Stimulated activated CD4-positive, alpha-beta T cell treated with anti-CD3 and anti-CD28 coated beads, Interleukin-1b, Interleukin-23, amount 100 ng/mL, for 48 hours (primary cell): ENCODE measurements at places on chromosomes 7 and 10.
A peak's percentile ranks its signal among the peaks of the same experiment; 100 is the strongest.

- DNase-seq: no peak
Measured at GRCh38 chr10:29826801-29827450, 192.2 kb upstream of the SVIL start.

- DNase-seq: no peak
Measured at GRCh38 chr7:37643876-37644275, 39.7 kb upstream of the GPR141 start.

- no peak for DNase-seq
Measured at GRCh38 chr7:27140126-27140857, 3.2 kb downstream of the HOXA5 start.

DNA sequence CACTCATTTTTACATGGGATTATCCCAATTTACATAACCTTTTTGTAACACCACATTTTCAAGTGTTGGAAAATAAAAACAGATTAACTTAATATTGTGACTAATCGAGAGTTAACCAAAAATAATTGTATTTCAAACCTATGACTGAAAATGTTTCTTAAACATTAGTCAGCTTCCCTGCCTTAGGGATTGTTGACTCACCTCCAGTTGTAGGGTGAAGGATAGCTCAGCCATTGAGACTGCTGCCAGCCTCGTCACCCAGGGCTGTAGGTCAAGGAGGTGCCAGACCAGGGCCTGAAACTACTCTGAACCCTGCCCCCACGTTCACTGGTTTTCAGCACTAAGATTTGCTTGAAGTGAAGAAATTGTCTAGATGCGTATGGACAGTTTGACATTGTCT lies 351.2 kb downstream of the GFRA1 start:
- no peak for DNase-seq

DNA sequence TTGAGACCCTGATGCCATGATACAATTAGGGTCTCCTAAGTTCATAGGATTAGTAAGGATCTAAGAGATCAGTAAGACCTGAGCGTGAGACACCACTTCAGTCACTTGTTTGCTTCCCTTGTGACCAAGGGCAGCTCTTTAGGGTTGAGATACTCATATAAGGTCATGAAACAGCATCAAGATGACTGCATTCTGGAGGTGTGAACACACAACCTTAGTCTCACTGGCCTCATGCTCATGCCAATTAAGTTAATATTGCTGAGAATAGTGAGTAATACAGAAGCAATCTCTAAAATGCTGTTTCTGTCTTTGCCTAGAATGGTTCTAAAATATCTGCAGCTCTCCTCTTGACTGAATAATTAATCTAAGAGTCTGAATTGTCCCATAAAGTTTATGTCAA lies 39.6 kb upstream of the KLHL7 start:
- no peak for DNase-seq

DNA sequence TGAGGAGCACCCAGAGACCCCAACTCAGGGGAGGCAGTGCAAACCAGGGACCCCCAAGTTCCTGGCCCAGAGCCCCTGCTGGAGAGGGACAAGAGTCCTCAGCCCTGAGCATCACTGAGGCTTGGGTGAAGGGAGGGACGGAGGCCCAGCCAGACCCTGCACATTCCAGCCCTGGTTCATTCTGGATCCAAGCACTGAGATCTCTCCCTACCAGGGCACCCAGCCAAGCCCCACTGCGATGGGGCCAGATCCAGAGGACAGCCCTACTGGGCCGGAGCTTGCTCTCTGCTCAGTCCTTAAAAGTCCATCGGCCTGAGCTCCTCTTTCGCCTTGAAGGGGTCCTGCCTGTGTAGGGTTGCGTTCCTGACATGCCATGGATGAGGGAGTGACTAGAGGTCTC lies 40.5 kb upstream of the RABGEF1 start:
- DNase-seq: no peak

GRCh38 chr7:44377681-44378421 lies 52.5 kb upstream of the CAMK2B start:
- no peak for DNase-seq

- DNase-seq: no peak
Measured at GRCh38 chr10:78456649-78457400, 423.2 kb downstream of the RPS24 start.

GRCh38 chr7:128962899-128963298 lies 25.2 kb downstream of the IRF5 start:
- DNase-seq: no peak

DNA sequence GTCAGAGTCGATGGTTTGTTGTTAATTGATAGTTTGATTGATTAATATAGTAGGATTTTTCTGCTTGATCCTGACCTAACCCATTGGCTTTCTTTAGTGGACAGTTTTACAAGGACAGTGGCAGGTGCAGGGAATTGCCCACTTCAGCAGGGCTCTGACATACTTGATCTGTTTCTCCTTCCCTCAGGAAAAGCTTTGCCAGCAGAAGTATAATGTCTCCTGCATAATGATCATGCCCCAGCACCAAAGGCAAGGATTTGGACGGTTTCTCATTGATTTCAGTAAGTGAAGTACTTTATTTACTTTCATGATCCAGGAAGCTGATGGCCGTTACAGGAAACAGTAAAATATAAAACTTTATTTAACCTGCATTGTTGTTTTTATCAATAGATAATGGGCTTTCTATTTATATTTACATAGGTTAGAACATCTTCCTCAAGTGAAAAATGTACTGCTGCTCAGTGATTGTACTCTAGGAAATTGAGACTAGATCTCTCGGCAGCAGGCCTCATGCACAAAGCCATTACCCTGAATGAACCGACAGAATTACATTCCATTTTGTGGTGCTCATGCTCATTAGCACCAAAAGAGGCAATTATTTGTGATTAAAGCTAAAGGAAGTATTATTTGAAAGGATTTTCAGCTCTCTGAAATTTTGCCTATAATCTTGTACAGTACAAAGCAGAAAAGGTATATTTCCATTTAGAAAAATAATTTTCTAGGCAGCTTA lies 122.5 kb upstream of the SAMD8 start:
- no peak for DNase-seq

DNA sequence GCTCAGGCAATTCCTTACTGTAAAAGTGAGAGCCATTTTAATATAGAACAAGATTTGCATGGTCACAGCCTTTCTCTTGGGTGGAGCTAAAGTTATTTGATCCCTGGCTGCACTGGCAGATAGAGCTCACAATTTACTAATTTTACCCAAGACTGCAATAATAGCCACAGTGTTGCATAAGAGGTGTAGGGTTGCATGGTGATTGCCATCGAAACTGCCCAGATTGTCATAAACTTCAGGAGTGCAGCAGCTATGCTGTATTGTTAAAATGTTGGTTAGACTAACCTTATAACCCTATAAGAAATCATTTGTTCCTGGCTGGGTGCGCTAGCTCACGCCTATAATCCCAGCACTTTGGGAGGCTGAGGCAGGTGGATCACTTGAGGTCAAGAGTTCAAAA lies 50.0 kb downstream of the VCL start:
- DNase-seq: no peak

GRCh38 chr10:132446661-132447445 lies 49.9 kb downstream of the PWWP2B start:
- peak; percentile 87 for DNase-seq

DNA sequence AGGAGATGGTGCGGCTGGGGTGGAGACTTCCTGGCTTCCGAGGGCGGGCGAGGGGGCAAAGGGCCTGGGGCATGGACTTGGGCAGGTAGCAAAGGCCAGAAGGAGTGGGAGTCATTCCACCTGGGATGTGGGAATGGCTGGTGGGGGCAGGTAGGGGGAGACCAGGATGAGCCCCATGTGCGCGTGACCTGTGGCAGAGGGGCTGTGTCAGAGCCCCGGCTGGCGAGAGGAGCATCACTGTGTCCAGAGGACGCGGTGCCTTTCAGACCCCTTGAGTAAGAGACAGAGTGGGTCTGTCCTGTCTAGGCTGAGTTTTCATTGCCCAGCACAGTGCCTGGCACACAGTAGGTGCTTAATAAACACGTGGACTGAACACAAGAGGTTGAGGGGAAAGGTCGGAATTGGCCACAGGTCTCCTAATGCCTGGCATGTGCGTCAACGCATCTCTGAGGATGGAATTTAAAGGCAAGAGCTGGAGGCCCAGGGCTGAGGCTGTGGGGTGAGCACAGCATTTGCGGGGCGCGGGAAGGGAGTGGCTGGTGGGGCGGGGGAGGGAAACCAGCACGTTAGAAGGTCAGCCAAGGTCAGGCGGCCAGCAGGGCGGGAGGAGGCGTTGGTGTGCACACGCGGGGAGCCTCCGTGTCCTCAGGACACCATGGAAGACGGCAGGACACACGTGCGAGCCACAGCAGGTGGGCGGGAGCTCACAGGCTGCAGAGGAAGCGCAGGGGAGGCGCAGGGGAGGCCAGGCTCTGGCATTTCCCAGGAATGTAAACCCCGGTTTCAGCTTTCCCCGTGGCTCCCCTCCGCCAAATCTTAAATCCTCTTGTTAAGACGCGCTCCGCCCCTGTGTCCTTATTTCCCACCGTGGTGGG lies 51.8 kb downstream of the CUX1 start:
- DNase-seq: no peak

DNA sequence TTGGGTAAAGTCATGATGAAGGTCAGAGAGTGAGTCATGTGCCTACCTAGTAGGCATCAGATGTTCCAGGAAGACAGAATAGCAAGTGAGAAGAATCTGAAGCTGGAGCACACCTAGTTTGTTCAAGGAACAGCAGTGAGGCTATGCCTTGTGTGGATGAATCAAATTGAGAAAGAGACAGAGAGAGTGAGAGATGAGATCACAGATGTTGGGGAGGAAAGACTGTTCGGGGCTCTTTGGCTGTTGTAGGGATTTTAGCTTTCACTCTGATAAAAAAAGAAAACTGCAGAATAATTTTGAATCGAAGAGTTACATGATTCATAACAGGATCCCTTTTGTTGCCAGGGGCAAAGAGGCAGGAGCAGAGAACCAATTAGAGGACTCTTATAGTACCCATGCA lies 6.3 kb downstream of the LIPF start:
- DNase-seq: peak; percentile 22

DNA sequence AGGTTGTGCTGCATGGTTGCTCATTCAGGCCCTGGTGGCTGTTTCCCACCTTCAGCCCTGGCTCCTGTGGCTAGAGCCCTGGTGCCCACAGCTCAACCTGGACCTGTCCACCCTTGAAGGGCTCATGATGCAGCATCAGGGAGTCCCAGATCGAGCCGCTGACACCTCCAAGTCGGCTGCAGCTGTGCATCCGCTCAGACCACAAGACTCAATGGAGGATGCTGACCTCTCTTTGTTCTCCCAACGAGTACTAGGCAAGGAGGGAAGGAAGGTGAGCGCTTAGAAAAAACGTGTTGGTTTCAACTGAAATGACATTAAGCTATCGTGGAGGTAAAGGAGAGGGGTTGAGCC lies 9.5 kb upstream of the C10orf95 start:
- DNase-seq: no peak

DNA sequence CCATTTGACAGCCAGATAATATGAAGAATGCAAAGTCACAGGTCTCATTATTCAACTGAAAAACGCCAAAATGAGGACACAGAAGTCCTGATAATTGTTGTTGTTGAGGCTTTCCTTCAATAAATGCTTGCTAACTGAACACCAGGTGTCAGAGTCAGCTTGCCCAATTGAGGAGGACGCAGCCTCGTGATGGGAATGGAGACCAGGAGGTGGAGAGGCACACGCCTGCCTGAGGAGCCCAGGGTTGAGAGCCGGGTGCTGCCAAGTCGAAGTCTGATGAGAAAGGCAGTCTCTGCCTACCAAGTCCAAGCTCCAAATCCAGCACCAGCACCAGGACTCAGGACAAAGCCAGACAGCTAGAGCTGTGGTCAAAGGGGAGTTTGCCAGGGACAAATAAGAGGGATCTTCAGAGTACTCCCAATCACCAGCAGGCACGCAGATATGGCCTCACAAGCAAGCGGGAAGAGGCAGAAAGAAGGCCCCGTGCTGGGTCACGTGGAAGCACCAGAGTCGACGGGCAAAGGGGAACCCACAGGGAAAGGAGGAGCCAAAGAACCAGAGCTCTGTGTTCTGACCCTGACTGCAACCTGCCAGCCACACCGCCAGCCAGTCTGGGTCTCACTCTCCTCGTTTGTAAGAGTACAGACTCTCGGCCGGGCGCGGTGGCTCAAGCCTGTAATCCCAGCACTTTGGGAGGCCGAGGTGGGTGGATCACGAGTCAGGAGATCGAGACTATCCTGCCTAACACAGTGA lies 47.6 kb downstream of the VOPP1 start:
- no peak for DNase-seq

DNA sequence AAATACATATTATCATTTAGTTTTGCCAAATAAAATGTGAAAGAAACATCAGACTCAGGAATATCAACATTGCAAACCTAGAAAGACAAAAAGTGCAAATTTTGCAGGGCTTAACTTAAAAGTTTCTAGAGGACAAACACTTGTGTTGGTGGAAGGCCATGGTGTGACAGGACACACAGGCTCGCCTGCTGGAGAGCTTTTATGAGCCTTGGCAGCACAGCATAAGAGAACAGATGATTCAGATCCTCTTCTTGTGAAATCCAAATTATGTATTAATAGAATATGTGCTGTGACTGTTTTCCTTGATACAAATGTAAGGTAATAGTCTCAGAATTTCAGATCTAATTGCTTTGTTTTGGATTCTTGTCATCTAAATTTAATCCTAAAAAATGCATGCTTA lies 72.9 kb upstream of the ABCB5 start:
- no peak for DNase-seq

DNA sequence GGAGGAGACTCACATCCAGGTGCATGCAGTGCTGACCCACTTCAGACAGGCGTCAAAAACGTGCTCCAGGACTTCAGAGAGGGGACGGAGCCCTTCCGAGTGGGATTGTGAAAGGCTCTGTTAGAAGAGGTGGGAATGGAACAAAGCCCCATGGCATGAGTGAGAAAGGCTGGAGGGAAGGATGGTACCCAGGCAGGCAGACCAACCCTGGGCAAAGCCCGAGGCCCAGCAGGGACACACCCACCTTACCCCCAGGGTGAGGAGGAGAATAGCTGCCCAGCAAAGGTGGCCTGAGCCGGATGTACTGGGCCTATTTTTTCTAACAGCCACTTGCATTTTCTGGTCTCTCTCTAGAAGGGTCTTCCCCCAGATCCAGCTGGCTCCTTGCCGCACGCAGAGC lies 14.8 kb downstream of the CHAT start:
- DNase-seq: no peak

DNA sequence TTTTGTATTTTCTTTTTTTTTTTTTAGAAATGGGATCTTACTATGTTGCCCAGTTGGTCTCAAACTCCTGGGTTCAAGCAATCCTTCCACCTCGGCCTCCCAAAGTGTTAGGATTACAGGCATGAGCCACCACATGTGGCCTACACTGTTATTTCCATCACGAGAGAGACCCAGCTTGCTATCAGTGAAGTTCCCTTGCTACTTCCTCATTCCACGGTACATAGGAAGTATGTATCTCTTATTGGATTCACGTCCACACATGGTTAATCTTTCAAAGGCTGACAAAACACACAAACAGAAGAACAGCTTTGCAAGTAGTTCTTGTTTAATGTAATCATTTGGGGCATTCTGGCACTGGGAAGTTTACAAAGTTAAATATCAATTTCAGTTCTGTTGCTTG lies 50.9 kb downstream of the DCLRE1A start:
- DNase-seq: no peak

DNA sequence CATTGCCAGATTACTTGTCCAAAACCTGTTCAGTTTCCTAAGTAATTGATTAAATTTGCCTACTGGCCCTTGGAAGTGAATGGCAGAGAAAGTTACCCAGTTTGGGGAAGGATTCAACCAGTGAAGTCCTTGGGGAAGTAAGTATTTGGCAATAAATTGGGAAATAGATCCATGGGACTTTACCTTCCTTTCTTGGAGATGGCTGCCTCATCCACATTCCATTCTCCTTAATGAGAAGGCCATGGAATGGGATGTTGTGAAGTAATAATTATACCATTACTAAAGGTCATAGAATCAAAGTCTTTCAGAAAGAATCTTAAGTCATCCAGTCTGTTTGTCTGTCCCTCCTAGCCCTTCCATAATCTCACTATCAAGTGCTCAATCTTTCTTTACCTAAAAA lies 4.5 kb upstream of the COPG2 start:
- DNase-seq: no peak

GRCh38 chr7:27164367-27165088 lies 809 bp downstream of the HOXA9 start:
- DNase-seq: no peak
